Gastroesophageal sphincter (tissue), 4 donors: ENCODE measurements at places on chromosomes 5 and 9. TPM values are rescaled to one million over a fixed set of nuclear protein-coding genes. Genes with fewer than 3 reads are reported as not detected.

GRCh38 chr5:4097199-4097598 is 501.6 kb downstream of the IRX1 start:
- no peak for ATAC-seq

GRCh38 chr9:101625876-101626275 is 31.1 kb upstream of the PPP3R2 start:
- no peak for ATAC-seq

The C6 gene
- 4.7 TPM for total RNA-seq

GRCh38 chr5:76681287-76681686 is 34.6 kb upstream of the F2R start:
- ATAC-seq, result no peak

- ATAC-seq, result no peak
Observed at GRCh38 chr9:116616304-116616914, 70.7 kb upstream of the TRIM32 start.

GRCh38 chr9:90921104-90921503 is 119.5 kb downstream of the SYK start:
- ATAC-seq, result peak; percentile 93

DNA sequence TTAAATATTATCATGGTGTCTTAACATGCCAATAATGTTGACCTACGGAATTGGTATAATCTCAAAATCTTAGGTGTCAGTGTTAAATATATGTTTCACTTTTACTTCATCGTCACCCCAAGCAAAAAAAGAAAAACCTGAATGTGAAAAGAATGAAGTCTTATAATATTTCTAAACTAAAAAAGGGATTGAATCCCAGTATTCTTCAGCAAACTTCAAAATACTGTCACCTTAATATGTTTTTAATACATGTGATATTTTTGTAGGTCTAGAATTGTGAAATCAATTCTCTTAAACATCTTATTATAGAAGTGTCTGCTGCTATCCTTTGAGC is 14.1 kb downstream of the UBE2D2 start:
- no peak for ATAC-seq

The TAF1L gene
- not detected for total RNA-seq

The CCDC192 gene
- total RNA-seq, result 0.94 TPM

DNA sequence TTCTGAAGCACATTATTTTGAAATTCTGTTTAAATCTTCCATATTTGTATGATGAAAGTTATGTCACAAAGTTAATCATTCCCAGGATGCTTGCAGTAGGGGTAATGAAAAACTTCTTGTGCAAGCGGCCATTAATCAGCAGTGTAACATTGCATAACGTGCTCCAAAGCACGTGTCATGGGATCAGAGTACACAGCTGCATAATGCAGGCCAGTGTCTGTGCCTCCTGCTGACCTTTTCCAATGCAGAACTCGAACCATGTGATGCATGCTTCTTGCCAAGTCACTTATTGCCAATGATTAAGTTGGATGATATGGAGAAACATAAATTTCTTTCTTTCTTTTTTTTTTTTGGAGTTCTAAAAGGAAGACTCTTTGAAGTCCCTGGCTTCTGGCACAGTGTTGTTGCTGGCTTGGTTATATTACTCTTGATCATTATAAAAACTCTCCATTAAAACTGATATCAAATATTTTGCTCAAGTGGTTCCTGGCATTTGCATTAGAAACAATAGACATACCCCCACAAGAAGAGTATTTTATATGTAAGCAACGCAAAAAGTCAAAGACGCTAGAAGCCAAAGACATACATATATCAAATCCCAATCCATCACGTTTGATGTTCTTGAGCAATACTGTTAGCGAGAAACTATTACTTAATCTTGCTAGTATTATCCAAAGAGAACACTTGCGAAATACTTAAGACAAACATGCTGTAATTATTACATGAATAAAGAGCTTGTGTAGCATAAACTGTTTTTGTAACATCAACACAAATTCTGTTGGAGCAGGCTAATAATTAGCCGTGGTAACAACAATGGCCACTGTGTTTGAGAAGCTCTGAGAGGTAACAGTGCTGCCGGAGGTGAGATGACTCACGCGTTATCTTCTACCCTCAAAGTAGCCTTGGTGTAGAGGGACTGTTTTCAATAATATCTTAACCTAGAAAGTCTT is 164.2 kb downstream of the AUH start:
- ATAC-seq, result peak; percentile 79
